Posterior vena cava (tissue), 2 donors: ENCODE measurements at places on chromosomes 16 and 17. TPM values are rescaled to one million over a fixed set of nuclear protein-coding genes. Genes with fewer than 3 reads are reported as not detected.

The PRSS33 gene
- total RNA-seq = not detected

The ARMC5 gene
- total RNA-seq = 6.4 TPM

The TMEM114 gene
- total RNA-seq = not detected

The VWA3A gene
- not detected for total RNA-seq

The EVI2A gene
- total RNA-seq = 5.5 TPM

The B9D1 gene
- 7.7 TPM for total RNA-seq

The CORO6 gene
- total RNA-seq = 26.7 TPM

The SHCBP1 gene
- total RNA-seq = 2.5 TPM

The IL32 gene
- total RNA-seq = 65.4 TPM
